ENCODE measurements at places on chromosomes 12 and 14.

DNA sequence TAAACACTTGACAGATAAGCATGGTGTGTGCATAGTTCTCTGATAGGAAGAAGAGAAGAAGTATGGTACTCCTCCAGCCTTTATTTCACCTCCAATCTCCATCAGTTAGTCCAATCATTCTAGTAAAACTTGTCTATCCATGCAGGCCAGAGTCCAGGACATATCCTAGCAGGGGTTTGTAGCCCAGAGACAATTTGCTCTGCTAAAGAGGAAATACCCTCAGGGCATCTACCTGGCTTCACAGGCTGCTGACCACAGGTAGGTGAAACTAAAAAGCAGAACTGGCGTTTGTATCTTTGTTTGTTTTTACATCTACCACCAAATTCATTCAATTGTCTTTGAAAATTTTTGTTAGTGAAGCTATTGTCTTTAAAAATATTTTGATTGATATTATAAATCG lies 717.6 kb downstream of the FSCB start:
- no peak for DNase-seq

DNA sequence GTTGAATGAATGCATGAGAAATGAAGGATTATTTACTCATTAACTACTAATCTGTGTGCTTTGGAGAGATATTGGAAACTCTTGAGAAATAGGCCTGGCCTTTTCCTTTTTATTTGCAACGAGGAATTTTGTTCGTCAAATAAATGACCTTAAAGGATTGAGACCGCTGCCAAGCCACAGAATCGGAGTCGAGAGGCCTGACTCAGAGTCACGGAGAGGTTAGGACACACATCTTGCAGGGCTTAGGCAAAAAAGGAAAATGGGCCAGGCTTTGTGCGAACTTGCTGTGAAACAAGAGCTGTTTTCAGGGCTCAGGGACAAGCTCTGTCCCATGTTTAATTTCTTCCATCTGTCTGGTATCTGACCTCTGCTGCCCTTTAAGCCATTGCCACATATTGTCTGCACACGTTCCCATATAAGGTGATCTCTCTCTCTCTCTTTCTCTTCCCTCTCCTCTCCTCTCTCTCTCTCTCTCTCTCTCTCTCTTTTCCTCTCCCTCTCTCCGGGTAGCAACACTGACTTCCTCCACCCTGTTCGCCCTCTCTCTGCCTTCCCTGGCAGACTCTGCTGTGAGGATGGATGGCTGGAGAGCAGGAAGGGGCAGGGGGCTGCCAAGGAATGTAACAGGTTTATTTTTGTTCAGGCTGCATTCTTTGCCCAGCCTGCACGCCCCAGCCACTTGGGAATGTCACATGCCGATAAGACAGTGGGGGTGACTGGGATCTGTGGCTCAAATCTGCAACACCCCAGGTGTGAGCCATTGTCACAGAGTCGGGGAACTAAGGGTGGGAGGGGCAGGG lies 14.9 kb upstream of the IFT81 start:
- DNase-seq = no peak

DNA sequence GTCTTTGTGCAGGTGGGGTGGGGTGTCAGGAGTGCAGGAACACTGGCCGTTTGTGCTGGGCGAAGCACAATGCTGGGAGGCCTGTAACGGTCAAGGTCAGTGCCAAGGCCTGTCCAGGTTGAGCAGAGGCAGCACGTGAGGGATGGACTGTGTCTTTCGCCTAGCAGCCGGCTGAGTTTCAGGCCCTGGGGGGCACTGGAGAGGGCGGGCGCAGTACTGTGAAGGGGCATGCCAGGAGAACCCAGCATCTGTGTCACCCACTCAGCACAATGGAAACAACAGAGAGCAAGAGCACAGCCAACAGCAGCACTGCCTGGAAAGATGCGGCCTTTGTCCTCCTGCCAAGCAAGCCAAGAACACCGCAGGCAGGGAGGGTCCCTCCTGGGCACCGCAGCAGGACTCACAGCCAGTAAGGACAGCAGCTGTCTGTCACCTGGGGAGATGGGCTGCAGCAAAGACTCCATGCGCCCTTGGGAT lies 25.2 kb downstream of the SLC25A47 start:
- no peak for DNase-seq

DNA sequence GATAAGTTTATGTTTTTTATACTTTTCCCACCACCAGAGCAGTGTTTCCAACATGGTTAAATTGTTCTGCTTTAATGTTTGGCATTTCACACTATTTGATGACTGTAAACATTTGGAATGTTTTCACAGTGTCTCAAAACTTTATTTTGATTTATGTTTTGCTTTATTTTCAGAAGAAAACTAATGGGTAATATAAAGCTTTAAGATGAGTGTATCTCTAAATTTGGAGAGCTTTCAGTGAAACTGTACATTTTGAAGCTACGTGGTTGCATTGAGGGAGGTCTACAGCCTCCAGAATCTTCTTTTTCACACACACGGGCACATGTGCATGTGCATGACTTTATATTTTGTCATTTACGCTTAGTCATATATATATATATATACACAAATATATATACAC lies 10.7 kb downstream of the BICD1 start:
- DNase-seq = no peak

DNA sequence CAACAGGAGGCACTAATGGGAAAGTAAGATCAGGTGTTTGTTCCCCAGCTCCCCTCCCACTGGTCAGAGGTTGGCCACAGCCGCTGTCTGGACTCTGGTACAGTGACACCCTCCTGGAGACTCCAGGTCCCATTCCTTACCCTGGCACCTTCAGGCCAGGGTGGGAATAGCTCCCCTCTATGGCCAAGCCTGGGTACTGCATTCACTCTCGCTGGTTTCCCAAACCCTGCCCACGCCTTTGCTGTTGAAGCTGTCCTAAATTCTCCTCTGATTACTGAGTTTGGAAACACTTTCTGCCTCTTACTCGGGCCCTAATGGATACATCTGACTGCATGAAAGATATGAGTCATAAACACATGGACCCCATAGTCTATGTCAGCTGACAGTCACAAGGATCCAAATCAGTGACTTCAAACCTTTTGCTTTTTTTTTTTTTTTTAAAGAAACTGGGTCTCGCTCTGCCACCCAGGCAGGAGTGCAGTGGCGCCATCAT lies 17.9 kb downstream of the HRK start:
- no peak for DNase-seq

DNA sequence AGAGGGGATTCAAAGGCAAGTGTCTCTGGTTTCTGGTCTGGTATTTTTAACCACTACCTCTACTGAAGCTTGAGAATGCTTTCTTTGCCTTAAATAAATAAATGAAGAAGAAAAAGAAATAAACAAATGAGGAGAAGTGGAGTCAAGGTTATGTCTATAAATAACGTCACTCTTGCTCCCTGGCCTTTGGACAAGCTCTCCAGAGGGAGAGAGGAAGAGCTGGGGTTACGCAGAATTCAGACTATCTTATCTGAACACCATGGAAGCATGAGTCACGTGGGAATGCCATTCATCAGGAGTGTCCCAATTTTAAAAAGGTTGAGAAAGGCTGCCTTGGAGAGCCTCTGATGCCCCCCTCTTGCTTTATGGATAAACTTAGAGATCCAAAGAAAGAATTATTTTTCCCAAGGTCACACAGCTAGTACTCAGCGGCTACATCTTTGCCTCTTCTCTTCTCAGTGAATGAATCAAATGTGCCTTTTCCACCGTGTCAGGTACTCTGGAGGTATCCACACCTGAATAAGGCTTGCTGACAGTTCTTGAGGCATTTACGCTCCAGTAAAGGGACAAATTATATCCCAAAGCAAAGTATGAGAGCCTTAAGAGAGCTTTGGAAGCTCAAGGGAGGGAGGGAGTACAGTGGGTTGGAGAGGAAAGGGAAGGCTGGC lies 12.9 kb upstream of the MSI1 start:
- DNase-seq = no peak

DNA sequence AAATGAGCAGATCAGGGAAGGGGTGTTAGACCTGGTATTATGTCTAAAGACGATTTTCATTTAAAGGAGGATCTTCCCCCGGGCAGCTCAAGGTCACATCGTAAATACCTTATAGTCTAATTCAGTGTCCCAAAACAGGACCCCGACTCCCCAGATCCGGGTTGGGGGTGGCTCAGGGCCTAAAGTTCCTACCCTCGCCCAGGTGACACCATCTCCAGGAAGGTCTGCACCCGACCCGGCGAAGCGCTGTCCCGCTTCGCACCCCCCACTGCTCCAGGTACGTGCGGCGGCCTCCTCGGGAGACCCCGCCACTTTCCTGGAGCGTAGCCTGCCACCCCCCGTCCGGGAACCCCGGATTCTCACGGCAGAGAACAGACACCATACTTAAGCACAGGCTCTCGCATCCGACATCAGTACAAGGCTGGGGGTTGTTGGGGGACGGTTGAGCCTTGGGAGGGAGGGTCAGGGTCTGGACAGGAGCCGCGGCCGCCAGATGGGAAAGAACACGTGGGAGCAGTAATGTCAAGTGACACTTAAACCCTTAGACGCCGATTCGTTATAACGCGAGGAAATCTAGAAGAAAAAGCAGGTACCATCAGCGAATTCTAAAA lies 556 bp downstream of the TIMM9 start:
- DNase-seq = peak; percentile 53

GRCh38 chr14:104219731-104220214 lies 81.4 kb downstream of the KIF26A start:
- DNase-seq = no peak

GRCh38 chr12:71787580-71787979 lies 32.9 kb downstream of the RAB21 start:
- no peak for DNase-seq

DNA sequence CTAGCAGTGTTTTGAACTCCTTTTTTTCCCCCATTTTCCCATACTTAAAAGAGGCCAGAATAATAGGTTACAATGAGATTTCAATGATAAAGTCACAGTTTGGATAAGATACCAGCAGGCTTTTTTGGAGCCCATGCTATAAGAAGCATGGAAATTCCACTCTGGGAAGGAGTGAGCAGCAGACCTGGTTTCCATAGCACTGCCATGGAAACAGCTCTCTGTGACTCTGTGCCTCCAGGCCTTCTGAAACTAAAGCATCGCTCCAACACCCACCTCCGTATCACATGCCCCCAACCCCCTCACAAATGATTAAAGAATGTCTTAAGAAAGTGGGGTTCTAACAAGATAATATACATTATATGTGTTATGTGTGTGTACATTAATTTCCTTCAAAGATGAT lies 165.0 kb downstream of the GRIN2B start:
- DNase-seq = no peak

DNA sequence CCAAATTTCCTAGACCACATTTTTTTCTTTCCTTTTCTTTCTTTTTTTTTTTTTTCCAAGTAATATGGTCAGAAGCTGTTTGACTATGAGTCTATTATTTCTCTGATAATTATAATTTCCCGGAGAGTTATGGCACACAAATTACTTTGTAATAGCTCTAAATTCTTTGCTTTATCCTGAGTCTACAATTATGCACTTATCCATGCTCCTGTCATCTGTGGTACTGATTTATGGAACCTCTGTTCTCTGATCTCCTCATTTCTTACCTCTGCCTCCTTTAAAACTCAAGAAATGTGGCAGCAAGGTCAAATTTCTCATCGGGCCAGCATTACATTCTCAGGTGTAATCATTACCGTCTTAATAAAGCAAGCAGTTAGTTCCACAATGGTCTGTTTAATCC lies 282.1 kb downstream of the PAWR start:
- DNase-seq = no peak

- no peak for DNase-seq
Observed at GRCh38 chr12:106583242-106584103, 669 bp downstream of the RFX4 start.

DNA sequence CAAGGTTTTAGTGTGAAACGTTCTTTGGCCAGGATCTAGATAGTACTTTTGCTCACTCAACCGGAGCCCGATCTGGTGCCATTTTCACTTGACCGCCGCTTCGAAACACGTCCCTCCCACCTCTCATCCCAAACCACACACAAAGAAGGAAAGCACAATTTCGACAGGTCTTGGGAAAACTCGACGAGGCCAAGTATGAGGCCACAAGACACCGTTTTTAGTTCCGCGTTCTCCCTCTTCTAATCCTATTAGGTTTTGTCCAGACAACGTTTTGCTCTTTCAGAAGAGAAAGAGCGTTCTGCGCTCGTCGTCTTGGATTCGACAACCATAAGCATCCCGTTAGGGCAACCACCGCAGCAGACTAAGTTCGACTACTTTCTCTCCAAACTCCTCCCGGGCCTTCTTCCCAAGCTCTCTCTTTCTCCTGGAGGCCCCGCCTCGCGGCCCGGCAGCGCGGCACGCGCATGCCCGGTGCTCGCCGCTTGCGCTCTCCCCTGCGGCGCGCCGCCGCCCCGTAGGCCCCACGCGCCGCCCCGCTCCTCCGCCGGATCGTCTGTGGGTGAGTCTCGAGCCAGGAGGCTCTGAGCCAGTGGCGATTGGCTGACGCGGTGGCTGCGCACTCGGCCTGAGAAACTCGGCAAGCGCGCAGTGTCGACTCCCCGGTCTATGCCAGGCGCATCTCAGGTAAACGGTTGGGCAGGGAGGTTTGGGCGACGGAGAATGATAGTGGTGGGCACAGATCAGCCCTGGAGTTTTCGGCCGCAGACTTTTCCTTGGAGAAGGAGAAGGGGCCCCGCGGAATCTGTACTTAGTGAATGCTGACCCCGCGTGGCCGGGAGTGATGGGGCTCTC lies at the start of gene MIPOL1:
TSS of gene MIPOL1 (plus strand) at position 517 of the 852 bp plus-strand sequence. CDS start 49,952 bp downstream, outside the sequence.
- DNase-seq = peak; percentile 1

GRCh38 chr14:22996768-22997654 lies 12.9 kb downstream of the C14orf93 start:
- DNase-seq = no peak

- DNase-seq = no peak
Observed at GRCh38 chr12:39872425-39872824, 233.5 kb downstream of the SLC2A13 start.

DNA sequence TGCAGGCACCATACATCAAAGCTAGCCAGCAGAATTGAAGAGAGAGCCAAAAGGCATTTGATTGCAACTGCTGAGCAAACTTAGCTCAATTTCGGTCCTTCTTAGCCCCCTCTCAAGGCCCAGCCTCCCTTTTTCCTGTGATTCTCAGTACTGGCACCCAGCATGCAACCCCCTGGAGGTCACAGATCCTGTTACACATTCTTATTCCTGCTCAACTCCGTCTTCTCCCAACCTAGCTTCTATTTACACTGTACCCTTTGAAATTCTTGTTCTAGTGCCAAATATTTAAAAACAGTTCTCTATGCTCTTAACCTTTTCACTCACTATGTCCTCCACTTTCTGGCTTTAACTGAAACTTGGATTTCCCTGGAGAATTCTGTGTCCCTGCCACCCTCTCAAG lies 131.3 kb upstream of the CPSF6 start:
- no peak for DNase-seq

GRCh38 chr12:6049992-6050391 lies 74.5 kb downstream of the VWF start:
- DNase-seq = no peak

GRCh38 chr12:91616416-91616815 lies 433.8 kb upstream of the DCN start:
- no peak for DNase-seq

DNA sequence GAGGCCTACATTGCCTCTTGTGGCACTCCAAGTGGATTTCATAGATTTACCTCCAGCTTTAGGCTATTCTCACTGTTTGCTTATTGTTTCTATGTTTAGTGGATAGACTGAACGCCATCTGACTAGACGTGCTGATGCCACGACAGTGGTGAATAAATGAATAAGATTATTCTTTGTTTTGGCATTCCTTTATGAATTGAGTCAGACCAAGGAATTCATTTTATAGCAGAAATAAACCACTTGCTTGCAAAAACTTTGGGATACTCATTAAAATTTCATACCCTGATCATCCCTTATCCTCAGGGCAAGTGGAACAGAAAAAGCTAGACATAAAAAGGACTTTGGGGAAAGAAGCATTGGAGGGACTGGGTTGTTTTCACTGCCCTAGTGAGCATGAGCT lies 71.7 kb upstream of the FERMT2 start:
- DNase-seq = no peak

Data from activated CD4-positive, alpha-beta T cell treated with anti-CD3 and anti-CD28 coated beads for 4 hours (primary cell).